ENCODE measurements at places on chromosomes 2 and 18.

GRCh38 chr18:4789506-4789905 lies 334.4 kb upstream of the DLGAP1 start:
- DNase-seq: no peak

DNA sequence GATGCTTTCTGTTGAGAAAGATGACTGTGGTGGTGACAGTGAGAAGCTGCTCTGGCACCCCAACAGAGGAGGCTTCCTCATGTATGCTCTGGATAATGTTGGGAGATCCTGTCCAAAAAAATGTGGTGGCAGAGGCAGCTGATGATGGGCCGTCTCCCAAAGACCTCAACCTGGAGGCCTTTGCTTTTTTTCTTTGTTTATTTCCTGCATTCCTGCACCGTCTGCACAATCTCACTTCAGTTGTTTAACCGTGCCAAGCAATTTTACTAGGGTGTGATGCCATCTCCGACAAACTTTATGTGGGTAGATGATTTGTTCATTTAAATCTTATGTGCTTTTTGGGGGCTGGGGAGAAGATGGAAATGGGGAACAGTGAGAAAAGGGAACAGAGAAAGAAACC lies 62.2 kb upstream of the IGFBP5 start:
- DNase-seq: no peak

DNA sequence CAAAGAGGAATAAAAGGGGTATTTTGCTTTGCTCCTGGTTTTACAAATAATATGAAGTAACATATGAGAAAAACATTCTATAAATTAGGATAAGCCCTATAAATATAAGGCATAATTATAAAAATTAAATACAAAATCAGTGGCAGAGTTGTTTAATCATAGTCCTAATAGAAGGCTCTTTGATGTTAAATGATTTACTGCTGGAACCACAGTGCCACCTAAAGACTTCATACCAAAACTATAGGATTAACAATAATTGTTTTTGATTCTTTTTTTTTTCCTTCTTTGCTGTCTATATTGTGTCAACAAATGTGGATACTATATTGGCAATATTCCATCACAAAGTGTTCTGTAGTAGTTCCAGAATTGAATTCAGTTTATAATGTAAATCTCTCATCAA lies 837.7 kb upstream of the SLC39A10 start:
- no peak for DNase-seq

GRCh38 chr2:232374356-232374755 lies 4.2 kb upstream of the ALPP start:
- no peak for DNase-seq

- DNase-seq: no peak
These were observed 75.6 kb downstream of the SATB2 start for GRCh38 chr2:199382091-199382490.

GRCh38 chr18:3262234-3263131 lies 550 bp downstream of the MYL12B start:
- DNase-seq: no peak

GRCh38 chr18:10113121-10114022 lies 199.6 kb downstream of the VAPA start:
- no peak for DNase-seq

- no peak for DNase-seq
These were observed 124.9 kb downstream of the PRKCE start for GRCh38 chr2:45776160-45776955.

DNA sequence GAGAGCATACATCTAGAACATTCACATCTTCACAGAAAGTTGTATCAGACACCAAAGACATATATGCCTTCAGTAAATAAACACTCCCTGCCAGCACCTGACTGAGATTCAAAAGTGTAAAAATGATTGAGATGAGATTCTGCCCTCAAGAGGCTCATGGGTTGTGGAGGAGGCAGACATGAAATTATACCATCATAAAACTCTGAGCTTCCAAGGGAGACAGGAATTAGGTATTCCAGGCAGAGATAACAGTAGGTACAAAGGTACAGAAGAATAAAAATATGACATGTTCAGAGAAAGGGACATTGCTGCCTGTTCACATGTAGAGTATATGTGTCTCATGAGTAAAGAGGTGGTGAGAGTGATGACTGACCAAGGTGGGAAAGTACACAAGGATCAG lies 322.3 kb downstream of the OSR1 start:
- DNase-seq: no peak

GRCh38 chr2:157876786-157877138 lies 632 bp upstream of the ACVR1 start:
- DNase-seq: no peak

GRCh38 chr2:48601349-48601748 lies 16.3 kb upstream of the GTF2A1L start:
- no peak for DNase-seq

DNA sequence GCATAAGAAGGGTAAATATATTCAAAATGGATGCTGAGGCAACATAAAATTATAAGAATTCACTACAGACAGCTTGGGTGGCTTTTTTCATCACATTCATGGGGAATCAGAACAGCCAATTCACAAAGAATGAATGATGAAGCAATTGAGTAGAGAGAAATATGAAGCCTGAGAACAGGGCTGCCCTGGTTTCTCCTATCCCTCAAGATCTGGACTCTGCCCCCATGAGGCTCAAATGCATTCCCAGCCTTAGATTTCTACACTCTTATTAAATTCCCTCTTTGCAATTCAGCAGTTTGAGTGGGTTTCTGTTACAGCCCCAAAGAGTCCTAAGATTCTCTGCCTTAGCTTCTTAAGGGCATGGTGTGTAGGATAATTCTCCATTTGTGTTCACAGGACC lies 172.5 kb downstream of the MAIP1 start:
- no peak for DNase-seq

GRCh38 chr2:137547842-137548241 lies 416.4 kb upstream of the HNMT start:
- DNase-seq: no peak

DNA sequence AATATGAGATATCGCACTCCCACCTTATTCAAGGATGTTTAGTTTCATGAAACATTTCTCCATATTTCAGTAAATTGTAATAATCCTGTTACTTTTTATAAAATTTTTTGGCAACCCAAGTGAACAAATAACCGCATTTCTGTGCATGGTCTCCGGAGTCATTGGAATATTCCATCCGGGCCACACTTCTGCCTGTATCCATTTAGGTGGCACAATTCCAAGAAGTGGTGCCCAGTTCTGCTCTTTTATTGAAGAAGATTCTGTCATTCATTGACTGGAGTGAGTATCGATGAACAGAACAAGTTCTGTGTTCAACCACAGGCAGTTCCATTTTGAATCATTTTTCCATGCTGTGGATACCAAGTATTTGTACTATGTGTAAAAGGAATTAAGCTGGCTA lies 26.6 kb upstream of the ICOS start:
- DNase-seq: no peak

DNA sequence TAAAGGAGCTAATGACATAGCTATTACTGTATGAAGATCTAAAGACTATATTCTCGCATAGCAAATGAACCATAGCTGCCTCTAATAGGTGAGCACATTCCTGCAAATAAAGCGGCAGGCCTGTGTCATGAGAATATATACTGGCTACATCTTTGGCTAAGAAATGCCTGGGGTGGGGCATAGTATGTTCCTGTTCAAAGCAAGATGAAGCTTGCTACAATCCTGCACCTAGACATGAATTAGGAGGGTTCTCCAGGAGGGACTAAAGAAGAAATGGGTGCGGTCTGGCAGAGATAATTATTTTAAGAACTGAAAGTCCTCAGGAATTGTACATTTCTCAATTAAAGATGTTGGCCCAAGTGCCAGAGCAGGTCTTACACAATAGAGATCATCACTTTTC lies 46.8 kb upstream of the PLA2R1 start:
- no peak for DNase-seq

DNA sequence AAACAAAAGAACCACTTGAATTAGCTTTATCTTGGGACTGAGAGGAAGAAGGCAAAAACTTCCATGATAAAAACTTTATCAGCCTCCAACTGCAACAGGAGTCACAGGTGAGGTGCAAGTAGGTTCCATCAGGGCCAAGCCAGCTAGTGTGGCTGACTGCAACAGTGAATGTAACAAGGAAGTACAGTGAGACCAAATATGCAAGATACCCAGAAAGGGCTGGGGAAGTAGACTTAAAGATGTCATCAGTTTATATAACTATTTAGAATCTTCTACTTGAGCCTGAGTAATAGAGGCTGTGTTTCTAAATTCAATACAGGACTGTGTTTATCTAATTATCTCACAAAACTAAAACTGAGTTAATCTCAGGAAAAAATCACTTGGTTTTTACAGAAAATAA lies 14.8 kb downstream of the PLEKHM3 start:
- no peak for DNase-seq

DNA sequence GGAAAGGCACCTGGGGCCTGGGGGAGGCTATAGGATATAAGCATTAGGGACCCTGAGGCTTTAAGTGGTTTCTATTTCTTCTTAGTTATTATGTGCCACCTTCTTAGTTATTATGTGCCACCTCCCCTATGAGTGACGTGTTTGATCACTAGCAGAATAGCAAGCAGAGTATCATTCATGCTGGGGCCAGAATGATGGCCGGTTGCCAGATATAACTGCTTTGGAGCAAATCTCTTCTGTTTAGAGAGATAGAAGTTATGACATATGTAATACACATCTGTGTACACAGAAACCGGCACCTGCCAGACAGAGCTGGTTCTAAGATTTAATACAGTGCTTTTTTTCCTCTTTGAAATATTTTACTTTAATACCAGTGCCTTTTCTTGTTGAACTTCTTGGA lies 29.4 kb downstream of the LIPG start:
- no peak for DNase-seq

DNA sequence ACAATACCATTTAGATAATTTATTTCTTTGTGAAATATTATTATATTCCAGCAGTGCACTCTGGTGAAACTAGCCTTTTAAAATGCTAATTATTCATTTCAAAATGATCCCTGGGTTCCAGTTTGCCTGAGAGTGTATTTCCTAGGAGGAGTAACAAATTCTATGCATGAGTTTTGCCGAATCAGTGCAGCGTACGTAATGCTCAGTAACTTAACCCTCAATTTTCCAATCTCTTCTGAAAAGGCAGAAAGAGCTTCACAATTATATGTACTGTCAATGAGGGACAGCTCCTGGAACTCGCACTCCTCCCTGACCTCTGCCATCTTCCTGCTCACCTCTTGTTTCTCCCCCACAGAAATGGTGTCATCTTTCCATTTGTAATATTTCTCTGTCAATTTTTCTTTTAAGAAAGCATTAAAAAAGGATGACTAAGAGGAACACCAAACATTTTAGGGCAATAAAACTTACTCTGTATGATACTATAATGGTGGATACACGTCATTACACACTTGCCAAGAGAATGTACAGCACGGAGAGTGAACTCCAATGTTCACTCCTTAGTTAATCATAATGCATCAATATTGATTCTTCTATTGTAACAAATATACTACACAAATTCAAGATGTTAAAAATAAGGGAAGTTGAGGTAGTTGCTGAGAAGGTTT lies 25.7 kb upstream of the XIRP2 start:
- DNase-seq: no peak

DNA sequence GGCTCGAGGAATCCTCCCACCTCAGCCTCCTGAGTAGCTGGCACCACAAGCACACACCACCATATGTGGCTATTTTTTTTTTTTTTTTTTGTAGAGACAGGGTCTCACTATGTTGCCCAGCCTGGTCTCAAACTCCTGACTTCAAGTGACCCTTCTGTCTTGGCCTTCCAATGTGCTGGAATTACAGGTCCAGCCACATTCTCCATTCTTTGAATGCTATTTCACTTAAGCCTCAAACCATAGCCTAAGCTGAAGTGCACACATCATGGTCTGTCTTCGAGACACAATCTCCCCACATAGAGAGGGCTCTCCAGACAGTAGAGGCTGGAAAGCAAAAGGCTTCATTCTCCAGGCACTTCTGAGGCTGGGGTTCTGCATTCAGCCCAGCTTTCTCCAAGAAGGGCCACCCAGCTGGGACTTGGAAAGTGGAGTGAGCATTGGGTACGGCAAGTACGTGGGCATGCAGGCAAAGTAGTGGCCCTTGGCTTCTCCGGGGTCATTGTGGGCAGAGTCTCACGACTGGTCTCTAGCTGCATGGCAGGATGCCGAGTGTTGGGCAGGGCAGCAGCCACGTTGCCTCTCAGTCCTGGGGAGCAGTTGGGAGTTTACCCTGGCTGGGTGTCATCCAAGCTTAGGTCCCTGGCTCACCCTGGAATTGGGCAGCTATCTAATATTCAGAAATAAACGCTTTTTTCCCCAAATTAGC lies 78.2 kb upstream of the SMAD7 start:
- DNase-seq: no peak

DNA sequence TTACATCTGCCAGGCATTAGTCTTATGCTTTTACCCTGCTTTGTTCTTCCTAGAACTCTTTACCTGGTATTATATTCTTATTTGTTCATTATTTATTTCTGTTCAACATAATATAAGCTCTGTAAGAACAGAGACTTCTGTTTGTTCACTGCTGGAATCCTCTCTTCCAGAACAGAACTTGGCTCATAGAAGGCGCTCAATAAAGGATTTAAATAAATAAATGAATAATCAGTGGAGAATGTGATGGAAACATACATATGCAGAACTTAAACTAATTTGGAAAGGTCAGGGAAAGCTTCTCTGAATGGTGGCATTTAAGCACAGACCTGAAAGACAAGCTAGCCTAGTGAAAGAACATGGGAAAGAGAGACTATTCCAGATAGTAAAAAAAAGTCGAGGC lies 24.3 kb downstream of the NCKAP1 start:
- DNase-seq: no peak

DNA sequence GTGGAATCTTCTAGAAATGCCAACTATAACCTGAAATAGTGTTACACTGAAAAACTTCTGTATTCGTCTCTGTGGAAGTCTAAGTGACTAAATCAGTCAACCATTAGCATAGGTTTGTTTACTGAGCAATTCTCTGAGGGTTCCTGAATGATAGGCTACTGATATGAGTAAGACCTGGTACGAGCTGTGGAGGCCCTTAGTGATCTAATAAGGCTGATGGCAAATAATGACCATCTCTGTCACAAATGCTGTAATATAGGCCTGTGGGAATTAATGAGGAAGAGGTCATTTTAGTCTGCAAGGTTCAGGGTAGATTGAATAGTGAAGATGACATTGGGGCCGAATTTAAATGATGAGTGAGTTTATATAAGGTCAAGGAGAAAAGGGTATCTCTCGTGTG lies 82.5 kb downstream of the MGAT5 start:
- no peak for DNase-seq

DNA sequence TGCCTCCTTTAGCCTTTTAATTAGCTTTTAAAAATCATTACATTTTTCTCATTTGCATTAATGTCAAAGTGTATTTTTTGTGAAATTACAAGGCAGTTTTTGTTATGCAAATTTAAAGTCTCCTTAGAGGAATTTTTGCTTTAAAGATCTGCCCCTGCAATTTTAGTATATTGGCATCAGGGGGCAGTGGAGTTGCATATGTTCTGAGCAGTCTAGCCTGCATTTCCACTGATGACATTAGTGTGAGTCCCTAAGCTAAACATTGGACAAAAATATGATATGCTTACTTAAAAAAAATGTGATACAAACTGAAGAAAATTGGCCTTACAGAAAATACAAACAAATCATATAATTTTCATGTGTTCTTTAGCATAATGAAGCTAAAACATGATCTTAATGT lies 426.5 kb downstream of the SLC4A3 start:
- DNase-seq: no peak
